Hair follicular keratinocyte (primary cell): ENCODE measurements at places on chromosomes 6 and 20. TPM values are rescaled to one million over a fixed set of nuclear protein-coding genes. Genes with fewer than 3 reads are reported as not detected.

The RIPOR2 gene
- total RNA-seq, result not detected in 2 replicates

The STMND1 gene
- total RNA-seq, result not detected in 2 replicates

The ACOT8 gene
- 41.1 and 59.1 TPM in 2 replicates for total RNA-seq

The COL9A3 gene
- total RNA-seq, result 6.2 and 6.9 TPM in 2 replicates

The SALL4 gene
- 0.08 TPM in 1 of 2 replicates, not detected in the other for total RNA-seq

The ADISSP gene
- 51.3 and 95.2 TPM in 2 replicates for total RNA-seq

The EEF1A2 gene
- total RNA-seq, result not detected in 2 replicates

The HBS1L gene
- total RNA-seq, result 76.8 and 105 TPM in 2 replicates

The OXT gene
- total RNA-seq, result not detected in 2 replicates

The HLA-DQA1 gene
- not detected in 2 replicates for total RNA-seq

The HLA-DRB1 gene
- total RNA-seq, result not detected in 2 replicates

The DEFB114 gene
- not detected in 2 replicates for total RNA-seq

The SLCO4A1 gene
- total RNA-seq, result 0.38 and 0.55 TPM in 2 replicates

The GLP1R gene
- not detected in 2 replicates for total RNA-seq

The HRH3 gene
- total RNA-seq, result not detected in 2 replicates

The MDC1 gene
- total RNA-seq, result 9.9 and 17.6 TPM in 2 replicates
